T-cell (primary cell): ENCODE measurements at places on chromosomes 16 and 17. TPM values are rescaled to one million over a fixed set of nuclear protein-coding genes. Genes with fewer than 3 reads are reported as not detected.

- DNase-seq: no peak
These were observed 8.4 kb upstream of the SREBF1 start for GRCh38 chr17:17845046-17845775.

GRCh38 chr17:75498726-75499213 is 16.6 kb downstream of the CASKIN2 start:
- no peak for DNase-seq

DNA sequence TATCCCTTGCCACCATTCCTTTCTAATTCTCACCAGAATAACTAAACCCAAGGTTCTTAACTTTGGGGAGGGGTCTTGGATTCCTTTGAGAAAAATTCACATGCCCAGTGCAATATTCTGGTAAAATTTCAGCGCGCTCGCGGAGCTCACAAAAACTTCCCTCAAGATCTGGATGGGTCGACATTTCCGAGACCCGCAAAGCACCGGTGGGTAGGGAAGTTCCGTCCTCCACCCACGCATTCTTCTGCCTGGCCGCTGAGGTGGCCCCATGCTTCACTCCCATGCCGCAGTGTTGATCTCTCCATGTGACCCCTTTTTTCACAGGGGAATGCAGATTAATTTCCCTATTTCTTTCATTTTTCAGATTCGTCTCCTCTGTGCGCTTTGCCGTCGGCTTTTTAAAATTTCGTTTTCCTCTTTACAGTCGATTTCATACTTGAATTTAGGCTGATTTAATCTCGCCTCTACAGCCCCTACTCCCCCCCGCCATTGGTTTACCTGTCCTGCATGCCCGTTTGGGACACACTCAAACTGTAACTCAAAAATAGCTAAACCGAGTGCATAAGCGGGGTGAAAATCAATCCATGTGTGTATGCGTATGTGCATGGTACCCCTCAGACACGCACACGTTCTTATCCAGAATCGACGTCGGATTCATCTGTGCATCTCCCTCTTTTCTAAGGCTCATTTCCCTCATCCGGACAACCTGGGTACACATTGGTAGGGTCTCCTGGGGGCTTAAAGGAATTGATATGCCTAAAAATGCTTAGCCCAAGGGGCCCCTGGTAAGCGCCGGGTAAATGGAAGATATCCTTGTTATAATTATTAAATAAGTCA is 1.4 kb upstream of the SP6 start:
- no peak for DNase-seq

DNA sequence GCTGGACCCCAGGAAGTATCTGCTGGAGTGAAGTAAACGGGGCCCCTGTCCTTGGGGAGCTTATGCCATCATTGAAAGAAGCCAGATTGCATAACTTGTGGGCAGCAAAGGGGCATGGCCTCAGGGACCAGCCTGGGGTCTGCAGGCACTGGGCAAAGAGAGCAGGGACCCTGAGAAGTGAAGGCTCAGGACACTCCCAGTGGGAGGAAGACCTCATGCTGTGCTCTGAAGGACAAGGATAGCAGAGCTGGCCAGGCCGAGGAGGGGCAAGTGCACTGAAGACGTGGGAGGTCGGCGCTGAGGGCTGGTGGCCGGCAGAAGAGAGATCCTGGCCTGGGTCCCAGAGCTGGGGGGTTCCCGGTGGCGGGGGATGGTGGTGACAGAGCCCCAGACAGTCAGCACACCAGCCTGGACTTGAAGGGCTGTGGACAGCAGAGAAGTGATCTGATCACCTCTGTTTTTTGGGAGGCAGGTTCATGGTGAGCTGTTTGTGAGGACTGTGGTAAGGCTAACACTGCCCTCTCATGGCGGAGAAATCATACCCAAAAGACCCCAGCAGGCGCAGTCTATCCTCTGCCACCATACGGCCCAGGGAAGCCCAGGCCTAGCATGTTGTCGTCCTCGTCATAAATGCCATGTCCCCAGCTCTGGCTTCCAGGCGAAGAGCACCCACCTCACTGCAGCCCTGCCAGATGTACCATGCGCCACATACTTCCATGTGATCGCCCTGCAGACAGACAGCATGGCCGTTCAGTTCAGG is 7.1 kb upstream of the CNP start:
- no peak for DNase-seq

- no peak for DNase-seq
These were observed 42.0 kb downstream of the UBE2G1 start for GRCh38 chr17:4324463-4324862.

Gene SPATA22
- total RNA-seq: not detected

Gene CIBAR2
- not detected for total RNA-seq
